ENCODE measurements at places on chromosomes 5 and 9.

- no peak for DNase-seq
Measured at GRCh38 chr9:97293818-97294217, 13.6 kb upstream of the CCDC180 start.

- DNase-seq: no peak
Measured at GRCh38 chr5:137310051-137310730, 188.9 kb downstream of the SPOCK1 start.

- DNase-seq: peak; percentile 61
Measured at GRCh38 chr9:14343261-14344031, 29.5 kb upstream of the NFIB start.

DNA sequence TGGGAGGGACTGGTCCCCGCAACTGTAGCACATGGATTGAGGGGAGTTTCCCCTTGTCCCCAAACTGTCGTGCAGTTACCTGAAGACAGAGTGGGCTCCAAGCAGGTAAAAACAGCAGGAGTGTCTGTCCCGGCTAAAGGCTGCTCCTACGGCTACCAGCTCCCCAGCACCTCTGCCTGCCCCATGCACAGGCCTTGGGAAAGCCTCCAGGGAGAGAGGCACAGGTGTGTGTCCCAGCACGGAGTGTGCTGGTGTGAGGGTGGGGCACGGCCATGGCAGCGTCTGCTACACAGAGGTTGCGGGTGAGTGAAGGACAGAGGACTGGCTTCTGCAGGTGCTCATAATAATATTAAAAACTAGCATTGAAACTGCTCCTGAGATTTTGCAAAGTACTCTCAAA lies 30.4 kb downstream of the STC2 start:
- no peak for DNase-seq

DNA sequence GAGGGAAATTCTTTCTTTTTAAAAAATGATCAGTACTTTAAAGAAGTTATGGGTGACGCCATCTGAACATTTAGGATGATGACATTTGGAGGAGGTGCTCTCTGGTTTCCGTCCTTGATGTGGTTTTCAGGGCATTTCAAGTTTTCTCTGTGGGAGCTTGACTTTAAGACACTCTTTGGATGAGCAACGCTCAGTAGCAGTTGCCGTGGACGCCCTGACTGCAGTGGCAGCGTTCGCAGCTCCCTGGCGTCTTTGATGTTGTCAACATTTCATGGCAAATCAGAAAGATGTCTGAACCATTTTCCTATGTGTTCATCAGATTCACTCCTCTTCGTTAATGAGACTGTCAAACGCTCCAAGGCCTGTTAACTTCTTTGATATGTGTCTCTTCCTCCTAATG lies 86.1 kb downstream of the ZNF354C start:
- DNase-seq: no peak

GRCh38 chr5:180647941-180648500 lies 1.4 kb downstream of the FLT4 start:
- no peak for DNase-seq

GRCh38 chr9:38289866-38290245 lies 102.6 kb upstream of the ALDH1B1 start:
- DNase-seq: no peak

DNA sequence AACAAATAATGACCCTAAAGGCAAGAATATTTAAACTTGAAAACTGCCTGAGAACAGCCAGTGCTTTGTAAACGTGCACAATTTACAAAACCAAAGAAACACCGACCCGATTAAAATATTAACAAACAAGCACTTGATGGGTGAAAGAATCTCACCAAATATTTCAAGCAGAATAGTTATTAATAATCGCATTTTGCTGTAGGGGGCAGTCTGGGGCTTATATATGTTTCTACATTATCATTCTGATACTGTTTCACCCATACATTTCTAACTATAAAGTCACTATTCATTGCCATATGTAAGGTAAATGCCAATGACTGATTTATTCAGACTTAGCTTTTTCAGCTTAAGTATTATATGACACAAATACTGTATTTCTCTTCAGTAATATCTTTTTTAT lies 37.7 kb downstream of the UBAP2 start:
- DNase-seq: peak; percentile 1

DNA sequence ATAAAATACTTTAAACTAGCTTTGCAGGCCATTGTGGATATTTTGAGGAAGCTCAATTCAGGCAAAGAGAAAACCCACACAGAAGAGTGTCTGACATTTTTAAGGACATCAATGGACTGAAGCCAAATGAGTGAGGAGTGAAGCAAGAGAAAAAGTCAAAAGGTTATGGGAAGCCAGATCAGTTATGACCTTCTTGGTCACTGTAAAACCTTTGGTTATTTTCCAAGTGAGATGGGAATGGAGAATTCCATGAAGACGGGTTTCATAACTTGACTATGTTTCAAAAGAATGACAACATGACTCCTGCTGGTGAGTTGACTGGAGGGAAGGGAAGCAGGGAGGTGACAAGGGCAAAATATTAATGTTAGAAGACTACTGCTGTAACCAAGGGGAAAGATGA lies 585.2 kb downstream of the EFNA5 start:
- DNase-seq: no peak

DNA sequence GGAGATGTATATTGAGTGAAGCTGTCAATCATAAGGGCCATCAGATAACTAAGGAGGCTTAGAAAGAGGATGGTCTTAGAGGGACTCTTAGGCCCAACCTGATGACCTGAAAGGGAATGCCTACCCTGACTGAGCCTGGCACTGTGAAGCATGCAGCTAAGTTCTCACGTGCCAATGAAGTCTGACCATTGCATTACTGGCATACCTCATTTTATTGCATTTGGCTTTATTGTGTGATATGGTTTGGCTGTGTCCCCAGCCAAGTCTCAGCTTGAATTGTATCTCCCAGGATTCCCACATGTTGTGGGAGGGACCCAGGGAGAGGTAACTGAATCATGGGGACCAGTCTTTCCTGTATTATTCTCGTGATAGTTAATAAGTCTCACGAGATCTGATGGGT lies 421.6 kb upstream of the SGCD start:
- no peak for DNase-seq

DNA sequence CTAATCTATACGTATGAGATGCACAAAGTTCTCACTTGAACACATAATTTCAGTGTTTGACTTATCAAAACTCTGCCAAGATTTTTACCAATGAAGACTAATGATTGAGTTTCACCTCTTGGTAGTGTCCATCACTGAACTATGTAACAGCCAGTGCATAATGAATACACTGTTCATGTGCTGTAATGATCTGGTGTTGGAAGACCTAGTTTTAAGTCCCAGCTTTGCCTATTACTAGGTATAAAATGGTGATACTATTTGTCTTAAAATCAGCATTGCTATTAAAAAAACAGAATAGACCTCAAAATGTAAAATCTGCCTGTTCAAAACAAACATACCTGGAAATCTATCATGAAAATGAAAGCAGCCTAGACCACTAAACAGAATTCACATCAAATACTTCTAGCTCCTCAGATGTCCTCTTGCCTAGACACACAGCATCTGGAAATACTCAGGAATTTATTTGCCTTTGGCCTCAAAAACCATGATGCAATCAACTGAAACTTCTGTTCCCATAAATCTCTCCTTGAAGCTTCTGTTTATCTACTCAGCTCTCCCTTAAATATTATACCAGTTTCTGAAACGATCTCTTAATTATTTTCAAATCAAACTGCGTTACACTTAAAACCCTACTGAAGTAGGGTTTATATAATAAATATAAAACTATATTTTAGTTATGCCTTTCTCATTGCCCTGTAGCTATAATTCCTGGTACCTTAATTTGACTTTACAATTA lies 38.1 kb downstream of the MRPS27 start:
- DNase-seq: no peak

DNA sequence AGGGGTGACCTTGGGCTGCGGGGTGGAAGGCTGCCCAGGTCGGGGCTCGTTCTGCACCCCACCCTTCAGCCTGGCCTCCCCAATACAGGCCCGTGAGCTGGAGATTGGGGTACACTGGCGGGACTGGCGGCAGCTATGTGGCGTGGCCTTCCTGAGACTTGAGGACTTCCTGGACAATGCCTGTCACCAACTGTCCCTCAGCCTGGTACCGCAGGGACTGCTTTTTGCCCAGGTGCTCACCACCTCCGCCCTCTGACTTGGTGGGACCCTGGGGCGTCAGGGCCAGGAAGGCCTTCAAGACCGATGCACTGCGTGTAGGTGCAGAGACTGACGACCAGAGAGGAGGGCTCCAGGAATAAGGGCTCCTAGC lies 10.5 kb downstream of the ZDHHC12 start:
- DNase-seq: no peak

- no peak for DNase-seq
Measured at GRCh38 chr9:2214707-2215106, 199.6 kb downstream of the SMARCA2 start.

DNA sequence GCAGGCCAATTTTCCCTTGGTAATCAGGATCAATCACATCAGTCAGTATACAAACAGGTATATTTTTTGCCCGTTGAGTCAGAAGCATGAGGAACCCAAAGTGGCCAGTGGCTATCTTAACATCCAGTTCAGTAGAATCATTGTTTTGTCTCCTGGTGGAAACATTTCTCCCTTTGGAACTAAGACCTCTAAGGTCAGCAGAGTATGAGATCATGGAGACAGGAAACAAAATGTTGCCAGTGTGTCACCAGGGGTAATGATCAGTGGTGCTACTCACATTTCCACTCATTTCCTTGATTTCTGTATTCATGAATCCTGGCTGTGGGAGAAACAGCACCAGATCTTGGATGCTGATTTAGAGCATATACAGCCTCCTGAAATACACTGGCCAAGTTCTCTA lies 553.0 kb downstream of the CSNK1G3 start:
- no peak for DNase-seq

GRCh38 chr5:129912601-129913255 lies 8.5 kb downstream of the CHSY3 start:
- no peak for DNase-seq

- peak; percentile 38 for DNase-seq
Measured at GRCh38 chr5:148998174-148998797, 64.6 kb downstream of the SH3TC2 start.

- DNase-seq: no peak
Measured at GRCh38 chr9:76868897-76869296, 37.0 kb downstream of the PRUNE2 start.

GRCh38 chr5:82104872-82105271 lies 133.0 kb downstream of the ATG10 start:
- no peak for DNase-seq
